ENCODE measurements at places on chromosomes 12 and 14. TPM values are rescaled to one million over a fixed set of nuclear protein-coding genes. Genes with fewer than 3 reads are reported as not detected.

DNA sequence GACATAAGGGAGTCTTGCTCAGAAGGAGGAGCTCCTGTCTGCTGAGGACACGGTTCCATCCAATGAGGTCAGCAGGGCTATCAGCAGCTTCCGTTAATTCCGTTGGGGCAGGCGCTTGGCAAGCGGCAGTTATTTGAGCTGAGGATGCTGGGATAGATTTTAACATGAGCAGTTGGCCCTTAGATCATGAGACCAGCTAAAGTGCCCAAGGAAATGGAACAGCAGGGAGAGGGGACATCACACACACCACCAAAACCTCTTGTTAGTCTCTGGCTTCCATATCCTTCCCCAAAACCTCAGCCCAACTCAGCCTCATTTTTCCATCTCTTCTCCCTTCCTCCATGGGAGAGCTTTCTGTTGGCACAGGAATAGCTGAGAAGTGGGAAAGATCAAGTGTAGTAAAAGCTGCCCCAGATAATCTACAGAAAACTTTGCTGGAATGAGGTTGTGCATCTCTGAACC, 138.7 kb upstream of the PZP start:
- no peak for DNase-seq

The SMIM41 gene
- total RNA-seq: 0.58 TPM

DNA sequence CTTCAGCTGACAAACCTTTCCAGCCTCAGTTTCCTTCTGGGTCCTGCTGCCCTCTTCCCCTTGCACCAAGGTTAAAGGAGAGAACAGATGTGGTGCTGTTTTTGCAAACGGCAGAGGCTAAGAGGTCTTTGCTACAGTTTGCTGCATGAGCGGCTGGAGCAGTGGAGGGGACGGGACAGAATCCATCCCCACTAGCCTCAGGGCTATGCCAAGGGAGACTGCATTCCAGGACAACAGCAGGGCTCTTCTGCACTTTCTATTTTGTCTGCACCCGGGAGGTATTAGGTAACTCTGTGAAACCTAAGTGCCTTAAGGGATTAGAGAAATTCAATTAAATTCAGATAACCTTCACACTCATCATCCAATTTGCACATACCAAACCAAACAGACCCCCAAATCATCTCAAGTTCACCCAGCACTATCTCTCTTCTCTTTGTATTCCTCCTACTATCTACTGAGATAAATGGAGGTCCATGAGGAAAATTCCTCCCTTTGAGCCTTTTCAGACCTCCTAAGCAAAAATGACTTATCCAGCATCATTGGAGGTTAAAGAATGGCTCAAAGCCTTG, 103.8 kb upstream of the VRK1 start:
- no peak for DNase-seq

DNA sequence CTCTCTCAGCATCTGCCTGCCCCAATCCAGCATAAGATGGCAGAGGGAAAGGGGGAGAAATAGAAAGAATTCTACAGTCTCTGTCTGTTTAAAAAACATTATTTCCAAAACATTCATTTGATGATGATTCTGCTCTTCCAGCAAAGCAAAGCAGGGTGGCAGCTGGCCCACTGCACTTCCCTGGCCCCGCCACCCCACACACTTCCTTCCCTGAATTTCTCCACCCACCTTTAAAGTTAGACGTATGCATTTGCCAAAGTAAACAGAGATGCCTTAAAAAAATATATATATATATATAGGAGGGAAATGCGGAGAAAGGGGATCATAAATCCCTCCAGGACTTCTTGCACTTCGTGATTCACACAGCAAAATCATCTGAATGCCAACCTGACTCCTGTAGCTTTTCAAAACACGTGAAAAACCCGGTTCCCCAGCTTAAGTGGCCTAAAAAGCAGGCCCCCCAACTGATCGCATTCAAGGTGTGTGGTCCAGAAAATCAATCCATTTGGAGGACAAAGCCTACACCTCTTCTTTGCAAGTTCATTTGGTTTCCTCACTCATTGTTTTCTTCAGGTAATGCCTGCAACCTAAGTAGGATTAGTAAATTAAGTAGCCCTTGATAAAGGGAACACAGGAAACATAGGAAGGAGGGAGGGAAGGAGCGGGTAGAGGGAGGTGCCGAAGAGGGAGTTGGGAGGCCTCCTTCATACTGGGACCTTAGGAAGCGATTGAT, 68.8 kb downstream of the LLPH start:
- DNase-seq: no peak

The OR11H6 gene
- total RNA-seq: not detected

DNA sequence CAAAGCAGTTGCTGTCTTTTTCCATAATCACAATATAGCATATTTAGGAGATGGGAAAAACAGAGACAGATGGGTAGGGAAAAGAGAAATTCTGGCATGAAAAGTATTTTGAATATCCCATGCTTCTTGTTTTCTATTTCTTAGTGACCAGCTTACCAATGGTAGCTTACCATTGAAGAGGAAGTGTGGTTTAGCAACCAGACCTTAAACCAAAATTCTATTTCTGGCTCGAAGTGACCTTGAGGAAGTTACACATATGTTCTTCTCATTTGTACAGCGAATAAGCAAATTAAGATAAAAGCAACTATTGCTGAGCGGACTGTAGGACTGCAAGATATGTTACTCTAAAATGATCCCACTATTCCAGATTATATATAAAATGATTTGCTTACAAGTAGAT, 82.9 kb downstream of the FGD4 start:
- no peak for DNase-seq

The FBRSL1 gene
- total RNA-seq: 101 TPM

Measured in colonic mucosa (tissue), 4 donors.